CD4-positive, alpha-beta T cell treated with Interleukin-17A for 1 hour (primary cell): ENCODE measurements at places on chromosomes 6 and 20.
A peak's percentile ranks its signal among the peaks of the same experiment; 100 is the strongest.

DNA sequence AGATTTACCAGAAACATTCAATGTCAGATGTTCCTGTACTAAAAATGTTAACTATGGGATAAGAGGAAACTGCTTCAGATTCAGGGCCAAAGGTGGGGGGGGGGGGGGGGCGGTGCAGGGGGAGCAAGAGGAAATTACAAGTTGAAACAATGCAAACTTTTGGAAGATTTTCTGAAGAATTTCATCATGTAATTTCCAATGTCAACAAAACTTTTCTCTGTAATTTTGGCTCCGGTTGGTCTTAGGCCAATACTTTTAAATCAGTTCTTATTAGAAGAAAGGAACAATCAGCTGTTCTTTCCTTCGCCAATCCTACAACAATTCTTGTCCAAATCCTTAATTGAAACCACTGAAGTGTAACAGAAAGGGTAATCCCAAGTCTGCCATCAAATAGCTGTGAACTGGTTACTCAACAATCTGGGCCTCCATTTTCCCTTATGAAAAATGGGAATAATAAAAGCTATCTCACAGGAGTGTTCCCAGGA is 13.1 kb downstream of the UQCC1 start:
- DNase-seq: no peak

DNA sequence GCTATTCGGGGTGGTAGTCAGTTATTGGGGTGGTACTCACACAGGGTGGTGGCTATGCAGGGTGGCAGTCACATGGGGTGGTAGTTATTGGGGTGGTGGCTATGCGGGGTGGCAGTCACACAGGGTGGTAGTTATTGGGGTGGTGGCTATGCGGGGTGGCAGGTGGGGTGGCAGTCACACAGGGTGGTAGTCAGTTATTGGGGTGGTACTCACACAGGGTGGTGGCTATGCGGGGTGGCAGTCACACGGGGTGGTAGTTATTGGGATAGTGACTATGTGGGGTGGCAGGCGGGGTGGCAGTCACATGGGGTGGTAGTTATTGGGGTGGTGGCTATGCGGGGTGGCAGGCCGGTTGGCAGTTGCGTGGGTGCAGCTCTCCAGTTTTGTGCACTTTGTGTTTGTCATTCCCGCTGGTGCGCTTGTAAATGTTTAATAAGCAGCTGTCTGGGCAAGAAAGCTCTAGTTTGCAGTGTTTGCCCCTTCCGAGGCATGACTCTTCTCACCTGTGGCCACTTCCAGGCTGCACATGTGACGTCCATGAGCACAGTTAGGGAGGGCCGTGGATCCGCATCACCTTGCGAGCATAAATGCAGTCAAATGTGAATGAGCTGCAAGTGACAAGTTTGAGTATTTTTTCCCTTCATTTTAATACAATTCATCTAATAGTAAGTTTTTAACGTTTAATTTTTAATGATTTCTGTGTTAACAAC is 219.0 kb upstream of the CST7 start:
- DNase-seq: no peak

- DNase-seq: no peak
Measured at GRCh38 chr6:95847061-95847460, 168.7 kb upstream of the FUT9 start.

DNA sequence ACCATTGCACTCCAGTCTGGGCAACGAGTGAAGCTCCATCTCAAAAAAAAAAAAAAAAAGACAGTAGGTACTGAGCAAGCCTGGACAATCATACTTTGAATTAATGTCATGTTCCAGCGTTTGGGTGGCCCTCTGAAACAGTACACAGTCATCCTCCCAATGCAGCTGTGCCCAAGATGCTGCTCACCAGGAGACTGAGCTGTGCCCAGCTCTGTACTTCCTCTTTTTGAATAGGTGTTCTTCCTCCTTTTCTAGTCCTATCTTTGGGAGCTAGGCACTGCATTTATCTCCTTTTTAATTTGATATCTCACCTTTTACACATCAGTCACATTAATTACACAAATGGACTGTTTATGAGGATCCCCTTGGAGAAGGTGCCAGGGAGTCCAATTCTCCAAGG is 101.5 kb downstream of the RPP40 start:
- no peak for DNase-seq

- DNase-seq: no peak
Measured at GRCh38 chr20:62061851-62062423, 3.7 kb downstream of the TAF4 start.

GRCh38 chr6:123768921-123769320 is 34.7 kb upstream of the NKAIN2 start:
- no peak for DNase-seq

DNA sequence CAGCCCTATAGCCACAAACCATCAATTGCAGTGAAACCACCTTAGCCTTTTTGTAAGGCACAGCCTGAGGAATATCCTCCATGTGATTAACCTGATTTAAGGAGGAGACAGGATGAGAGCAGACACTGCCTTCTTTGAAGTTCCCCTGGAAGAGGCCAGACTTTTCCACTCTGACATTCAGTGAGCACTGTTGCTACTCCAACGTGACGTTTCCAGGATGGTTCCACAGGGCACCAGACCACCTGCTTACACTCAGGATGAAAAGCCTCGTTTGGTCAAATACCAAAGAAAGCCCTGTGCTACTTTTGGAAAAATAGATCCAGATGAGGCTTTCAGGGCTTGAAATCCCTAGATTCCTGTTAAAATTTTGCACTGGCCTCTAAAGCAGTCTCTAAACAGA is 1102.1 kb upstream of the FLRT3 start:
- no peak for DNase-seq

- DNase-seq: peak; percentile 45
Measured at GRCh38 chr20:62642666-62643520, 590 bp downstream of the SLCO4A1 start.

DNA sequence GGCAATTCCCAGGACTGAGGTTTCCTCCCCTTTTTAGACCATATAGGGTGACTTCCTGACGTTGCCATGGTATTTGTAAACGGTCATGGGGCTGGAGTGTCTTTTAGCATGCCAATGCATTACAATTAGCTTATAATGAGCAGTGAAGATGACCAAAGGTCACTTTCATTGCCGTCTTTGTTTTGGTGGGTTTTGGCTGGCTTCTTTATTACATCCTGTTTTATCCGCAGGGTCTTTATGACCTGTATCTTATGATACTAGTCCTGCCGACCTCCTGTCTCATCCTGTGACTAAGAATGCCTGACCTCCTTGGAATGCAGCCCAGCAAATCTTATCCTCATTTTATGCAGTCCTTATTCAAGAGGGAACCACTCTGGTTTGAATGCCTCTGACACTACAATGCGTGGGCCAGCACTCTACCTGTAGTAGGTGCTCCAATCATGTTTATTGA is 190.1 kb downstream of the KCNQ5 start:
- DNase-seq: no peak

DNA sequence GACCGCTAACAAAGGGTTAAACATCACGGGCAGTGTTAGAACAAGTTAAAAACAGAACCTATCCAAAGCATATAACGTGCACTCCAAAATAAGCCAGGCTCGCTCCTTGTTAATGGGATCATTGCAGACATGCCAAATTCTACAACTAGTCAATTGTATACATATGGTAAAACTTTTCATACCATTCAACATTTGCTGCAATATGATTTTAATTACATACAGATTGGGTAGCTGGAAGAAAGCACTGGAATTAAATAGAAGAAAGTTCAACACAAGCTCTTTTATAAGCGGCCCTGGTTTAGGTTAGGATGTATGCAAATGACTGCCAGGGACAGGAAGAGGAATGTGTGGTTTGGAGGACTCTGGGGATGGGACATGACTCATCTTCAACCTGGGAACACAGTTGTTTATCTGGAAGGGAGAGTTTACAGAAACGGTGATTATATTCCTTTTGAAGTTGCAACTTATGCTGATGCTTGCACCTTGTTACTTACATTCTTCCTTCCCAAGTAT is 62.5 kb upstream of the TIAM2 start:
- DNase-seq: no peak

GRCh38 chr20:45235995-45236394 is 14.8 kb downstream of the SEMG2 start:
- DNase-seq: no peak

DNA sequence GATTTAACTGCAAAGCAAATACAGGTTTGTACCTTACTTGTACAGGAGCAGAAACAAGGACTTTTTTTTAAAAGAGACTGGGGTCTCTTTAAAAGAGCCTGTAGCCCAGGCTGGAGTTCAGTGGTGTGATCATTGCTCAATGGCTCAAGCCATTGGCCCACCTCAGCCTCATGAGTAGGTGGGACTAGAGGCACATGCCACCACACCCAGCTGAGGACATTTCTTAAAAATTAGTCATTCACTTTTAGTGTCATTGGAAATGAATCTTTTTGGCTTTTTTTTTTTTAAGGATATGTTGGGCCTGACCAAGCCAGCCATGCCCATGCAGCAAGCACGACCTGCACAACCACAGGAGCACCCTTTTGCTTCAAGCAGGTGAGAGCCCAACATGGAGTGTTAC is 16.9 kb downstream of the SEC23B start:
- DNase-seq: no peak

DNA sequence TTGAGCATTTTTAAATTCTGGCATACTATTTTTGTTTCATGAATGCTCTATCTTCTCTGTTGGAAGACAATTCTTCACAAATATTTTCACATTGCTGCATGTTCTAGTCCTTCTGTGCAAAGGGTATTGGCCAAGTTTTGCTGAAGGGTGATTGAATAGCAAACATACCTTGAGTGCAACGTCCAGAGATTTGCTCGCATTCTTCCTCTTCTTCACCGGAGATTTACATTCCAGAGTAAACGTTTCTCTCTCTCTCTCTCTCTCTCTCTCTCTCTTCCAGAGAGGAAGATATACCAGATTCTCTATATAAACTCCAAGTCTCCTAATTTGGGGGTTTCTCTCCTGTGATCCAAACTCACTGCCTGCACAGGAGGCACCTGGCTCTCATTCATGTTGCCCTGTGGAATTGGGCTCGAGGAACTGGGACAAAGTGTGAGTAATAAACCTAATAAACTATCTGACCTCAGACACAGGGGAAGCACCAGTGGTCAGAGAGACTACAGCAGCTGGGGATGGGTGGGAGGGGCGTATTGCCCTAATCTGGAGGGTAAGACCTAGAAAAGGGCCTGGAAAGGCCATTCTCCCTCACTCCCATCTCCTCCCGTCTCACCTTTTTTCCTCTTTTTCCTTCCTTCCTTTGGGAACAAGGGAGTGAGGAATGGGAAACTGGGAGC is 1.1 kb upstream of the TREML1 start:
- DNase-seq: no peak

GRCh38 chr6:16929809-16930208 is 168.5 kb upstream of the ATXN1 start:
- DNase-seq: no peak

- no peak for DNase-seq
Measured at GRCh38 chr6:40482532-40482931, 104.6 kb downstream of the LRFN2 start.

GRCh38 chr6:38603966-38604365 is 35.8 kb downstream of the BTBD9 start:
- DNase-seq: no peak

GRCh38 chr6:127518191-127518709 is 885 bp downstream of the MTCL3 start:
- no peak for DNase-seq

GRCh38 chr20:48823960-48824498 is 3.8 kb downstream of the PREX1 start:
- peak; percentile 48 for DNase-seq

DNA sequence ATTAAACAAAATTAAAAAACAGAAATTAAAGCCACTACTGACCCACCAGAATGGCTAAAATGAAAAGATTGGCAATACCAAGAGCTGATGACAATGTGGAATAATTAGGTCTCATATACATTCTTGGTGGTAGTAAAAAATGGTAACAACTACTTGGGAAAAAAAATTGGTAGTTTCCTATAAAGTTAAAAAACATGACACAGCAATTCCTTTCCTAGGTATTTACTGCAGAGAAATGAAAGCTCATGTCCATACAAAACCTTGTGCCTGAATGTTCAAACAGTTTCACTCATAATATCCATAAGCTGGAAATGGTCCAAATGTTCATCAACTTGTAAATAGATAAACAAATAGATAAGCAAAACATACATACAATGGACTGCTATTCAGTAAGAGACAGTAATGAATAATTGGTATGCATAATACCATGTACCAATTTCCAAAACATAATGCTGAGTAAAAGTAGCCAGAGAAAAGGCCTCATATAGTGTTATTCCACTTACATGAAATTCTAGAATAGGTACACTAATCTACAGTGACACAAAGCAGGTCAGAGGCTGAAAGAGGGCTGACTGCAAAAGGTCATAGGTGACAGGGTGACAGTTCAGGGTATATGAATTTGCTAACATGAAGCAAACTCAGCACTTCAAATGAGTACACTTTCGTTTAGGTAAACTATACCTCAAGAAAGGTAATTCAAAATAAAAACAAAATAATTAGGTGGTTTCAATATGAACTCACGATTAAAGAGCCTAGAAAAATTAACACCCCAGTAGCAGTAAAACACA is 53.0 kb downstream of the B3GAT2 start:
- DNase-seq: no peak

- no peak for DNase-seq
Measured at GRCh38 chr6:133886104-133886775, 2.7 kb upstream of the TCF21 start.

- DNase-seq: no peak
Measured at GRCh38 chr6:134706153-134706552, 243.7 kb downstream of the ALDH8A1 start.

DNA sequence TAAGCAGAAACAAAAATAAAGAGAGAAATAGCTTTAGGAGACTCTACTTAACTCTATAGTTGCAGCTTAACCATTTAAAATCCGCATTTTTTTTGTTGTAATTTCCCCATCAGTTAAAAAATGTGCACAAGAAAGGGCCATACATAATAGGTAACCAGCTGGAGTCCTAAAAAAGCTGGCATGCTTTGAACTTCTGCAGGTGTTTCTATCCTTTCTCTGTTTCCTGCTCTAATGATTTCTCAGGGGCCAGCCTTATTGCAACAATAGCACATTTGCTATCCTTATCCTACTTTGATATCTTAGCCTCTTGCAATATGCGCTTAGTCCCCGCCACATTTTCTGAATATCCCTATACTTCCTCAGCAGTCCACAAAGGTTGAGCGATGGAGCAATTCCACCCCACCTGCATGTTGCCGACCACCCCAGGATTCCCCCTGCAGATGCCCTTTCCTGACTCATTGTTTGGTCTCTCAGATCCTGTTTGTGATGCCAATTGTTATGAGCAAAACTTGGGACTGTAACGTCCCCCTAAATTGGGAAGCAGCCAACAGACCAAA is 48.5 kb downstream of the TRIM27 start:
- DNase-seq: no peak
